ENCODE measurements at places on chromosomes 1 and 21.

GRCh38 chr1:153389973-153390879, 647 bp downstream of the S100A8 start:
- no peak for DNase-seq

DNA sequence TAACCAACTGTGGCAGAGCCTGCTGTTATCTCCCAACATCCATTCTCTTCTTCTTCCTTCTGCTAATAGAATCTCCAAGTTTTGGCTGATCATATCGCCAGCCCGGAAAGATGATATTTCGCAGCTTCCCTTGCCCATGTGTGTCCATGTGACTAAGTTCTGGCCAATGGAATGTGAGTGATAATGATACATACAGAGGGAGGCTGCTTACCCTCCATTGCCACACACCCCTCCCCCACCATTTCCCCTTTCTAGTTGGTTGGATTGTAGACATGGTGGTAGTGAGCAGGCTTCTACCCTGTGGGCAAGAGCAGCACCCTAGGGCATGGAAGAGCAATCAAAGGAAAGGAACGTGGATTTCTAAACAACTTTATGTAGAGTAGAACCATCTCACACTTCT, 48.8 kb downstream of the SLC9C2 start:
- no peak for DNase-seq

DNA sequence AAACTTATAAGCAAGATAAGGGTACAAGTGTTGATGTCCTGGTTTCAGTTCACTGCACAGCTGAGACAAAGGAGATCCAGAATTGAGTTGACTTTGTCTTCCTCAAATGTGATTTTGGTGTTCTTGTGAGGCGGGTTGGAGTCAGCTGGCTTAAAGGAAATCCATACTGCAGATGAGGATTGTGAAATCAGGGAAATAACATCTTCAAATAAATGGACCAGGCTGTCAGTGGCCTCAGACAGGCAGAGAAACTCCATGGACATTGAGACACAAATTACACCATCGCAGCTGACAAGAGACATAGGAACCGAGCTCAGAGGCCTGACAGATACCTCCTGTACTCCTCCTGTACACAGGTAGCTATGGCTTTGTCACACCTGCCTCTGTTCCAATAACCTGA, 27.0 kb upstream of the REG4 start:
- no peak for DNase-seq

DNA sequence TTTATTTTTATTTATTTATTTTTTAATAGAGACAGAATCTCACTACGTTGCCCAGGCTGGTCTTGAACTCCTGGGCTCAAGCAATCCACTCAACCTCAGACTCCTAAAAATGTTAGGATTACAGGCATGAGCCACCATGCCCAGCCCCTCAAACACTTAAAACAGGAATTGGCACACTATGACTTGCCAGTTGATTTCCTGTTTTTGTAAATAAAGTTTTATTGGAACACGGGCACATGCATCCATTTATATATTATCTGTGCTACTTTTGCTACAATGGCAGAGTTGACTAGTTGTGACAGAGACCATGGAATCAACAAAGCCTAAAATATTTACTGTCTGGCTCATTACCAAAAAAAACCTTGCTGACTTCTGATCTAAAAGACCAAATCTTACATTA, 16.0 kb upstream of the YRDC start:
- DNase-seq = no peak

- no peak for DNase-seq
Observed at GRCh38 chr1:9759939-9760338, 63.8 kb downstream of the CLSTN1 start.

DNA sequence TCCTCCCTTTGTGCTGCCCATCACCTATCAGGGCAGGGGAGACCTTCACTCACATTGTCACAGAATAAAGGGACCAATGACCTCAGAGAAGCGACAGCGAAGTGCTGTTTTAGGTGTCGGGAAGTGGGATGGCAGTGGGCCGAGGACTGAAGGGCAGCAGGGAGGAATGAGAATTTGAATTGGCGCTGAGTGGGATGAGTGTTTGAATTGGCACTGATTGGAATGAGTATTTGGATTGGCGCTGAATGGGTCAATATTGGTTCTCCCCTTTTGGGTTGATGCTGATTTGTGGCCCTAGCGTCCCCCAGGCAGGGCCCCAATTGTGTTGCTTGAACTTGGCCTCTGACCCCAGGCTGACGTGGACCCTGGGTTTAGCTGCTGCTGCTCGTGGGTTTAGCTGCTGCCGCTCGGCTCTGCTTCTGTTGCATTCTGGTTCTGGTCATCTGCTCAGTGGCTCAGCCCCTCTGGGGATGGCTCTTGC, 12.4 kb upstream of the UMODL1 start:
- DNase-seq = no peak

GRCh38 chr1:154847891-154848290, 22.2 kb downstream of the KCNN3 start:
- no peak for DNase-seq
